ENCODE measurements at places on chromosomes 2 and 18. TPM values are rescaled to one million over a fixed set of nuclear protein-coding genes. Genes with fewer than 3 reads are reported as not detected.

The CRYGC gene
- polyA plus RNA-seq, result not detected

The MAPRE3 gene
- polyA plus RNA-seq, result 16.8 TPM

The TLX2 gene
- polyA plus RNA-seq, result not detected

The ERMN gene
- not detected for polyA plus RNA-seq

The RFTN2 gene
- polyA plus RNA-seq, result 5.2 TPM

The SPC25 gene
- 2.6 TPM for polyA plus RNA-seq

GRCh38 chr2:174124181-174124580 lies 124.2 kb downstream of the OLA1 start:
- DNase-seq, result no peak

GRCh38 chr18:31267823-31268481 lies 50.0 kb upstream of the DSG1 start:
- DNase-seq, result no peak

GRCh38 chr18:71442731-71443141 lies 1101.4 kb downstream of the CBLN2 start:
- no peak for DNase-seq

DNA sequence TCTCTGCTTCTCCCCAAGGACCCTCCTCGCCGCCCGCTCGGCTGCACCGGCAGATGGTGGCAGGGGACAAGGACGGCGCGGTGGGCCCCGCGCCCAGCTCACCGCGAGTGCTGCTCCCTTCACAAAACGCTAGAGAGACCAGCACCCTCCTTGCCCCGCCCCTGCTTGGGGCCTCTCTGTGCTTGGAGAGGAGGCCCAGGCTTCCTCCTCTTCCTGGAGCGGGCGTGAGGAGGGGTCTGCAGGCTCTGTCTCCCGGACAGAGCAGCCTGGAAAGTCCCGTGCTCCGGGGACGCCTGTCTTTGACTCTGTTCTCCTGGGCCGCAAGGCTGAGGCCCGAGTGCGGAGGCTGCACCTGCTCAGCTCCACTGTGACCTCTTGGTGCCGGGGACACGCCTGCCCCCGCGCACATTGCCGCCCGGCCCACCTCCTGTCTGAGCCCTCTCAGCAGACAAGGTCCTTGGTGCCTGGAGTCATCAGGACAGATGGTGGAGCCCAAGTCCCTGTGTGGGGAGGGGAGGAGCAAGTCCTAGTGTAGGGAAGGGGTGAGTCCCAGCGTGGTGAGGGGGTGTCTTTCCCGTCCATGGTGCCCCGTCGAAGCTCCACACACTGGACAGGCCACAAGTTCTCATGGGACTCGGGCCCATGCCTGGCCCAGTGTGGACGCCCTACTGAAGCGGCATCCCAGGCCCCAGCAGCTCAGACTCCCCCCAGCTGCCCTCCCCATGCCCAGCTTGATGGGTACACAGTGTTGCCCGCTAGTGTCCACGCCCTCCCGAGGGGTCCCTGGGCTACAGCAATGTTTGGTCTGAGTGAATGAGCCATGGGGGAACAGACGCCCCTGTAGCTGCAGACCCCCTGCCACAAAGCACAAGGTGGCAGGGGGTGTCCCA lies 33.8 kb downstream of the RTP5 start:
- DNase-seq, result no peak

Data from AG04450 (cell line).